EH (cell line): ENCODE measurements at places on chromosomes 11 and 22.

- DNase-seq: no peak
Measured at GRCh38 chr22:32457031-32457430, 7.2 kb downstream of the BPIFC start.

- no peak for DNase-seq
Measured at GRCh38 chr22:24696551-24697001, 77.9 kb downstream of the PIWIL3 start.

GRCh38 chr22:45638834-45639746 is 32.5 kb upstream of the ATXN10 start:
- peak; percentile 43 for DNase-seq

DNA sequence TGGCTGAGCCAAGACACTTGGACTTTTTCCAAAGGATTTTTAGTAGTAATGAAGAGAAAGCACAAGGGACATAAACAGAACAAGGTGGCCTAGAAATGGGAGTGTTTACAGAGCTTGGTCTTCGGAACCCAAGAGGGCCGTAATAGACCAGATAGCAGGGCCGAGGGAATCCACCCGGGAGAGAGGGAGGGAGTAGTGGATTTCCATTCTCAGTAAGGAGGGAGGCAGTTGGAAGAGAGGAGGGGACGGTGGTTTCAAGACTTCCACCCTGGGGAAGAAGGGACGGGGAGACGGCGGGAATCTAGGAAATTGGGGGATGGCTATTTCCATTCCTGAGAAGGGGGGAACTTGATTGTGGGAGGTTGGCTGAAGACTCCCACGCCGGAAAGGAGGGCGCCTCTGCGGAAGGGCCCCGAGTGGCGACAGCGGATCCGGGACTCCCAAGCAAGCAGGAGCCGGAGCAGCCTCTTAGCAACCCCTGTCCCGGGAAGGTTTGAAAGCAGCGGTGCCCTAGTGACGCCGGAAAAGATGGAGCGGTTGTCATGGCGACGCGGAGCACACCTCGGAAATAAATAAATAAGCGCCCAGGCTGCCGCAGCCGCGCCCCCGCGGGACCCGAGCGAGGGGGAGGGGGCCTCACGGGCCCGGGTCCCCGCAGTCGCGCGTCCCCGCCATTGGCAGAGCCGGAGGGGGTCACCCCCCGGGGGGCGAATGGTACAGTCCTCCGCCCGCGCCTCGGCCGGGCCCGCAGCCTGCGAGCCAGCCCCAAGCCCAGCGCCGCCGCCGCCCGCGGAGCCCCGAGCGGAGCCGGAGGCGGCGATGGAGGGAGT is 31.6 kb downstream of the EIF3F start:
- peak; percentile 83 for DNase-seq

GRCh38 chr11:85379066-85379465 is 248.1 kb downstream of the DLG2 start:
- DNase-seq: no peak

GRCh38 chr11:69307421-69307820 is 13.5 kb downstream of the MYEOV start:
- DNase-seq: no peak

DNA sequence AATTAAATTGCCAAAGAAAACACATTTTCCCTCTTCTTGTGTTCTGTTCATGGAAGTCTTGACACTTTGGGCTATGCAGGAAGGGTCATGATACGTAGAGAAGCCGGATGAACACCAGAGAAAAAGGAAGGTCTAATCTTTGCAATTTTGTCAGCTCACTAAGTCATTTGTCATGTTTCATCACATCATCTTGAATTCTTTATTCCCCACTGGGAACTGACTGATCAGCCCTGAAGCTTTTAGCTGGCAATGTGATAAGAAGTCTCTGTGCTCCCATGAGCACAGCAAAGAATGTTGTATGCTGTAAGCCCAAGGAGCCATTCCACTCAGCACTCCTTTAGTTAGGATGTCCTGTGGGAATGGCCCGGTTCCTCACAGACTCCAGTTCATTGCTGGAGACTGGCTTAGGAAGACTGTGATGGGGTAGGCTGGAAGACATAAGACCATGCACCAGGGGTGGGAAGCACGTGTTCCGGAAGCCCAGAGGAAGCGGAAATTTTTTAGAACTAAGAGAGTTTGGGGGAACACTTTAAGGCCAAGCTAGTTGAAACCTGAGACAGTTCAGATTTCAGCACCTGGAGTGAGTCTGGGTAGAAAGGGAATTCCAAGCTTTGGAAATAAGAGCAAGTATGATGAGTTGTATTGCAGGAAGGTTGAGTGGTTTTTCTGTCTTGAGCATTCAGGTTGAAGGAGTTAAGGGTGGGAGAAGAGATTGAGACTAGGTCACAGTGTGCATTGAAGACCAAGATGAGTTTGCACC is 306.7 kb upstream of the MTNR1B start:
- DNase-seq: peak; percentile 20

GRCh38 chr11:76035020-76035419 is 171.3 kb downstream of the WNT11 start:
- DNase-seq: no peak

DNA sequence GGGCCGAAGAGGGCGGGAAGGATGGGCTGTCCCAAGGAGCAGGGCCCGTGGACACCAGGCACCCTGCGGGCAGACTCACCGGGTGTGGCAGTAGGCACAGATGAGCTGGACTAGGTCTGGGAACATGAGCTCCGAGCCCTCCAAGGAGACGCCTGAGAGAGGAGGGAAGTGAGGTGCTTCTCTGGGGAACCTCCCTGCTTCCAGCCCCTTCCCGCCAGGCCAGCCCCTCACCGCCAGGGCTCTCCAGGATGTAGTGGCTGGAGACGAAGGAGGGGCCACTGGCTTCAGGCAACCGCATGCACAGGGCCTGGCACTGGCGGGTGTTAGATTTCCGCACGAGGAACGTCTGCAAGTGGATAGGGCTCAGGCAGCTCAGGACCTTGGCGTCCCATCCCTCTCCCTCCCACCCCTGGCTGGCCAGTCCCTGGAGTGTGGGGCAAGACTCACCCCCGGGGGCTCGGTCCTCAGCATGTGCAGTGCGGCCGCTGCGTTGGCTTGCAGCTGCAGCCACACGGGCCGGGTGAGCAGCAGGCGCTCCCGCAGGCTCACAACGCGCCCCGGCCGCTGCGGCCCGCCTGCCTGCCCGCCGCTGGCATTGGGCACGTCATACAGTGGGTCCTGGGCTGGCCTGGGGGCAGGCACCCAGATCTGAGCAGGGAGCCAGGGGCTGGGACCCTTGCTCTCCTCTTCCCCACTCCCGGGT is 552 bp downstream of the RIN1 start:
- peak; percentile 81 for DNase-seq

DNA sequence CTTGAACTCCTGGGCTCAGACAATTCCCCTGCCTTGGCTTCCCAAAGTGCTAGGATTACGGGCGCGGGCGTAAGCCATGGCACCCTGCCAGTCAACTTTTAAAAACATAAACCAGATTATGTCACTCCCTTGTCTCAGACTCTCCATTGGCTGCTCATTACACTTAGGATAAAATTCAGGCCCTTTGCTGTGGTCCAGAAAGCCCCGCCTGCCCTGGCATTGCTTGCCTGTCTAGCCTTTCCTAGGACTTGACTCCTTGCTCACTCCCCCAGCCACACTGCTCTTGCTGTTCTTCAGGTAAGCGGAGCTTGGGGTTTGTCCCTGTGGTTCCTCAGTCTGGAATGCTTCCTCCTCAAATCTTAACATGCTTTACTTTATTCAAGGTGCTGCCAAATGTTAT is 30.5 kb downstream of the DIXDC1 start:
- no peak for DNase-seq

DNA sequence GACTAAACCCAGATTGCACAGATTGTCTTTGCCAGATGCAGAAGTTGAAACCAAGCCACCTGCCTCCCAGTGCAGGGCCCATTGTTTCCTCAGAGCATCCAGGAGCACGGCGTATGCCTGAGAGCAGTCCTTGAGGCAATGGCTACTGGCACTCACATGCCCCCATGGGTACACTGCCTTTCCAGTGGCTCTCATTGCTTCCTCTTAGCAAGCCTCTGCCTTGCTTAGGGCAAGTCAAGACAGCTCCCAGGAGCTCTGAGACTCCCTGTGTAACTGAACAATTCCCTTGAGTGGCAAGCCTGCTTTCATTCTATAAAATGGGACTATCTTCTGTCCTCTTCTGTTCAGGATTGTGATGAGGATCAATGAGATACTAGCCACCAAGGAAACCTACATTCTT is 4.1 kb downstream of the SYTL2 start:
- DNase-seq: no peak

DNA sequence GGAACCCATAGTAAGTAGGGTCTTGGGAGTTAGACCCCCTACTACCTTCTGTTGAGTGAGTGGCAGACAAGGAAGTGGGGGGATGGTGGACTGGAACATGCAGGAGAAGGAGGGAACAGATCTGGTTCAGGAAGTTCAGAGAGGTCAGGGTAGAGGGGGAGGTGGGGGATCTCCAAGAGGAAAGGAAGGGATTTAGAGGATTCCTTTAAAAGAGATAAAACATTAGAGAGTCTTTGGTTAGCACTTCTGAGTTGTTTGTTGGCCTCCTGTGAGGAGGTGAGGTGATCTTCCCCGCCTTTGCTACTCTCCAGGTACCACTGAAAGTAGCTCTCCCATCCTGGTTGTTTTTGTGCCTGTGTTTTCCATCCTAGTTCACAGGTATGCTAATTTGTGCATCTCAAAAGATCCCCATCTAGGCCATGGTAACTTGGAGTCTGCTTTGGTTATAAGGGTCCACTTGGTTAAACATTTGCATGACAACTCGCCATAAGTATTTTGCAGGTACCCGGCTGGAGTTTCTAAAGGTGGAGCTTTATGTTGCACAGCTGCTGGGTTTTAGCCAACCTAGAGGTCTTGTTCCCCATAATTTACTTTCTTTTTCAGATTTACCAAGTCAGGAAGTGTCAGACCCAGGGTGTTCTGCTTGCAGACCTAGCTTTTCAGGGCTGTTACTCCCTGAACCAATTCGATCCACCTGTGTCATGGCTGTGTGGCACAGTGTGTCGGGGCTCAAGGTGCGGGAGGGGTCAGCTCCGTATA is 79.3 kb upstream of the SORL1 start:
- no peak for DNase-seq

DNA sequence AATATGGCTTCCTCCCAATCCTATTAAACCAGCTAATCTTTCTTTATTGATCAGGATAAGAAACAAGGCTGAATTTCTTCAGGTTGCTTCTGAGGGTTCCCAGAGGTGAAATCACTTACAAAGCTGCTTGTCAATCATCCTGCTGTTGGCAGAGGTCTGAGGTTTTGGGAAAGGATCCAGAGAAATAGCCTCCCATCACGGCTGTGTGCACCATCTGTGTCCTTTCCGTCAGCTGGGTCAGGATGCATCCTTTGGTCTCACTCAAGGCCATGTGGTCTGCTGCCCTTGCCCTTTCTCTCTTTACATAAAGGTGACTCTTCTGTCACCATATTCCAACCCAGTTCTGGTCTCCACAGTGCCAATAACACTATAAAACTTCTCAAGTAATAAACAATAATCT is 113.4 kb upstream of the TEAD1 start:
- DNase-seq: no peak

- peak; percentile 95 for DNase-seq
Measured at GRCh38 chr11:65316227-65317024, 1.8 kb downstream of the CDC42EP2 start.

DNA sequence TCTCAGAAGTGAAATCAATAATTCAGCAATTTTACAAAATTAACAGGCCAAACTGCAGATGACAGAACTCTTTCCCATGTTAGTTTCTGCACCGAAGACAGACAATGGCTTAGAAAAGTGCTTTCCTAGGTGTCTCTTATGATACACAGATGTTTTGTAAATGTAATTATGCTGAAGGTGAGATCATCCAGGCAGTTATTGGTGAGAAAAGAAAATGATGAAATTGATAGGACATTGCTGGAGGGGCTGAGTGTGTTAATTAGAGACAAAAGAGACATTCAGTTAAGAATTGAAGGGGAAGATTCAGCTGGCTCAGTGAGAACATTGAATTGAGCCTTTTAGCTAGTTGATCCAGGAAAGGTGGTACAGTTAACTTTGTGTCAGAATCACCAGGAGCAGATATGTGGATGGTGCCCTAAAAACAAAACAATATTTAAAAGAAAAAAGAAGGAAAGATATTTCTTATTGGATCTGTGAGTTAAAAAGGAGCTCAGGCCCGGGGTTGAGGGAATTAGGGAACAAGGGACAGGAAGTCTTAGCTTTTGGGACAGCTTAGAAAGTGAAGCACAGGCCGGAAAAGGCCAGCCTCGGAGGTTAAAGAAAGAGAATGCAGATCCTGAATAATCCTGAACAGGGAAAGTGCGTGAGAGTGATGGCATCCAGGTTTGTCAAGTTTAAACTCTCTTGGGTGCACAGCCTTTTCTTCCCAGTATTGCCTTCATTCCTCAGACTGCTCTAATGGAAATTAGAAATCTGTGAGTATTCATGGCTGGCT is 16.9 kb downstream of the ARHGAP42 start:
- no peak for DNase-seq

DNA sequence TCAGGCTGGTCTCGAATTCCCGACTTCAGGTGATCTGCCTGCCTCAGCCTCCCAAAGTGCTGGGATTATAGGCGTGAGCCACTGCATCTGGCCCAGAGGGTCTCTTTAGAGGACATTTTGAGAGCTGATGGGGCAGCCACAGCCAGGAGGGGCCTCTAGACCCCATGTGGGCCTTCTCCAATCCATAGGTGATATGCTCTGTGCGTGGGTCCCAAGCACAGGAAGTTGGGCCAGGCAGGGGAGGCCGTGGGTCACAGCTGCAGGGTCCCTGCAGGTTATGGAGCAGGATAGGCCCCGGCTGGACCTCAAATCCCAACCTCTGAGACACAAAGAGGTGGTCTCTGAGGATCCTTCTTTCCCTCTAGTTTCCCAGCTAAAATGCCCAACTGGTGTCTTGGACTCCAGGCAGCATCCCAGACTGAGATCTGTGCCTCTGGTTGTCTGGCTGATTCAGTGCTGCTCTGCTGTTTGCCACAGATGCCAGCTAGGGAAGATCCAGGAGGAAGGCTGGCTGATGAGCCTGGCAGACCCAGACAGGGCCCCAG is 1.5 kb downstream of the LRRC75B start:
- DNase-seq: no peak

- no peak for DNase-seq
Measured at GRCh38 chr11:11149671-11150459, 203.2 kb downstream of the CSNK2A3 start.

- DNase-seq: no peak
Measured at GRCh38 chr22:28297504-28297903, 378.4 kb upstream of the PITPNB start.

DNA sequence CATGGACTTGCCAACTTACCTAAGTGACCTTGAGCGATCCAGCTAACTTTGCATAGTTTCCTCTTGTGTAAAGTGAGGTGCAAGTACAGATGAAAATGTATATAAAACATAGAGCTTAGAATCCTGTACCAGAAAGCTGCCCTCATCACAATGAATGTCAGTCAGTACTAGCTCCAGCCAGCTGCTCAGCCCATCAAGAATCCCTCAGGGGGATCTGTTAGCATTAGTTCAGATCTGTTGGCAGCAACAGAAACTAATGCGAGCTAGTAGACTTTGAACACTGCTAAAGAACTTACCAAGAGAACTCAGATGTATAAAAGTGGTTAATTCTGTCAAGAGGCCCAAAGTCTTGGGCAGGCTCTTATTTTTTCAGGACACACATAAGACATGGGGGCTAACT is 6.3 kb upstream of the C11orf91 start:
- DNase-seq: no peak

GRCh38 chr11:58578136-58578634 is 678 bp upstream of the ZFP91 start:
- DNase-seq: peak; percentile 99

GRCh38 chr22:42938449-42938848 is 76.5 kb downstream of the PACSIN2 start:
- DNase-seq: no peak

- no peak for DNase-seq
Measured at GRCh38 chr11:70422692-70423522, 24.6 kb downstream of the CTTN start.
